ENCODE measurements at places on chromosomes 1 and 21.

GRCh38 chr1:224490549-224491537 lies 56.2 kb upstream of the WDR26 start:
- H3K4me3 ChIP-seq, result no peak overlapping the region
- no peak for DNase-seq
- no peak overlapping the region for H3K27ac ChIP-seq
- H3K4me1 ChIP-seq, result peaks cover 10% of the 10 kb centered on the region

GRCh38 chr1:162373541-162374260 lies 3.0 kb downstream of the SPATA46 start:
- H3K4me3 ChIP-seq, result no peak overlapping the region
- no peak for DNase-seq
- no peaks in the 10 kb centered on the region for H3K27me3 ChIP-seq
- no peaks in the 10 kb centered on the region for H3K36me3 ChIP-seq
- H3K27ac ChIP-seq, result no peak overlapping the region

- no peak for DNase-seq
- H3K27ac ChIP-seq, result no peak overlapping the region
- H3K4me1 ChIP-seq, result no peaks in the 10 kb centered on the region
- H3K36me3 ChIP-seq, result no peaks in the 10 kb centered on the region
- H3K27me3 ChIP-seq, result peaks cover 10% of the 10 kb centered on the region
Observed at GRCh38 chr1:213972141-213972540, 15.6 kb upstream of the PROX1 start.

DNA sequence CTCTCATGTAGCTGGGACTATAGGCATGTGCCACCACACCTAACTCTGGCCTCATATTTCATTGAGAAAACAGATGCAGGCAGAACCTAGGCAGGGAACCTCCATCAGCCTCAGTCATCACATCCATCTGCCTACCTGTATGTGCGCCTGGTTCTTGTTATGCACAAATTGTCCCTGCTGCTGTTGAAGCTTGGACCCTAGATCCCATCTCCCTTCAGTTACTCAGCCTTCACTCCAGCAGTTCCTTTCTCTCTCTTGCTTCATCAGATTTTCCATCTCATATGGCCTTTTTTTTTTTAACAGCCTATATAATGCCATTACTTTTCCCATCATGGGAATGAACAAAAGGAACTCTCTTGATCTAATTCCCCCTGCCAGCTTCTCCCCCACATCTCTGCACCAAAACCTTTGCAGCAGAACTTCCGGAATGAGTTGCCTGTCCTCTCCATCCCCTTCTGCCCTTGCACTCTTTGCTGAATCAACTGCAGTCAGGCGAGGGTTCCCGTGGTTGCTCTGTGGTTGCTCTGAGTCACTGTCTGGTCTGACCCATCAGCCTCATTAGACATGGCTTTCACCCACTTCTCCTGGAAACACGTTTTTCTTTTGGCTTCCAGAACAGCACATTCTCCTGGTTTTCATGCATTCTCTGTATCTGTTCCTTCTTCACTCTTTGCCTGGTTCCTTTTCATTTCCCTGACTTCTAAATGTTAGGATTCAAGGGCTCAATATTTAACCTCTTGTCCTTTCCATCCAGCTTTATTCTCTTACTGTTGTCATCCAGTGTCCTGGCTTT lies 41.5 kb downstream of the UBE4B start:
- DNase-seq, result peak; percentile 86
- peaks cover 19% of the 10 kb centered on the region for H3K36me3 ChIP-seq
- peaks cover 5% of the 10 kb centered on the region for H3K4me1 ChIP-seq
- H3K27me3 ChIP-seq, result no peaks in the 10 kb centered on the region
- no peak overlapping the region for H3K4me3 ChIP-seq
- H3K27ac ChIP-seq, result no peak overlapping the region

DNA sequence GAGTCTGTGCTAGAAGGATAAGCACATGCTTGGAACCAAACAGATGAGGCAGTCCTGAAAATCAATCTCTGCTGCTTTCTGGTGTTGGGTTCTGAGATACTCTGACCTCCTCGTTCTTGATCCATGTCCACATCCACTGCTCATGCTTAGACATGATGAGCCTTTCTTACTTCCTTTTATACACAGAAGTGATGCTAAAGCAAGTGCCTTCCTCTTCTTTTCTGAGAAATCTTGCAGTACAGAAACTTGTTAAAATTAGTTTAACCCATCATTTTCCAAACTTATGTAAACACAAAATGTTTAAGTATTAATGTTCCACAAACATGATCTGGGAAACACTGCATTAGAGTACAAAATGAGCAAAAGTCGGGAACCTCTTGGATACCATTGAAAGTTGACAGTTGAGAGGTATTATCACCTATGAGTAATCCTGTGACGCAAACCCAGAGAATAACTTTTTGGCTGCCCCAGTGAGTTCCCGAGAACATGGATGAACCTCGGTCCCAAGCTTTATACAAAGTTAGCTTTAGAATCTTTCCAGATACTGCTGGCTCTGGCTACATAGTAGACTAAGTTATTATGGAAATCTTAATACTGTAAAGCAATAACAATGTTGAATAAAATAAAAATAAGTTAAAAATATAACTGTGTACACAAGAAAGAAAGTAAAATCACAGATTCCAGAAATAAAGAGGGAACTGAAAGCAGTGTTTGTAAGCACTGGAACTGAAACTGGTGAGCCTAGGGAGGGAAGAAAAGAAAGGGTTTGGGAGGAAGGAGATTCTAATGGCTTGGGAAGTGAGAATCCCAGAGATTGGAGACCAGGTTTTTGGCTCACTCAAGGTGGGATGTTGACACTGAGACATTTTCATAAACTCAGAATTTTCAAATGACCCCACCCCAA lies 429.3 kb upstream of the RUNX1 start:
- no peak overlapping the region for H3K4me3 ChIP-seq
- DNase-seq, result peak; percentile 27
- H3K27ac ChIP-seq, result no peak overlapping the region

- H3K36me3 ChIP-seq, result no peaks in the 10 kb centered on the region
- H3K4me1 ChIP-seq, result no peaks in the 10 kb centered on the region
- H3K27me3 ChIP-seq, result no peaks in the 10 kb centered on the region
- DNase-seq, result no peak
- no peak overlapping the region for H3K4me3 ChIP-seq
Observed at GRCh38 chr1:185936641-185937040, 202.4 kb downstream of the HMCN1 start.

DNA sequence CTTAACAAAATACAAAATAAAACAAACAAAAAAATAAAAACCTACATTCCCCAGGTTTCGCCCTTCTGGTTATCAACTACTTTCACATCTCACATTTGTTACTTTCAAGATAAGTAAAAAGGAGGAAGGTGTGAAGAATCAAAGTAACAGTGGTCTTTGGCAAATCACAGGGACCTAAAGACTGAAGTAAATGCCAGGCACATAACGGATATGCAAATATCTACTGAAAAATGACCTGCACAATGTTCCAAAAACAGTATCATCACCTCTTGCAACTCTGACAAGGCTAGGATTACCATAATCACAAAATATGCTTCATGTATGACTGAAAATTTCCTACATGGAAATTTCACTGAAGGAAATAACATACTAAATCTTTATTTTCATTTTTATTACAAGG lies 29.3 kb downstream of the COP1 start:
- no peaks in the 10 kb centered on the region for H3K4me1 ChIP-seq
- no peak overlapping the region for H3K27ac ChIP-seq
- no peaks in the 10 kb centered on the region for H3K27me3 ChIP-seq
- peaks cover 10% of the 10 kb centered on the region for H3K36me3 ChIP-seq
- no peak overlapping the region for H3K4me3 ChIP-seq

DNA sequence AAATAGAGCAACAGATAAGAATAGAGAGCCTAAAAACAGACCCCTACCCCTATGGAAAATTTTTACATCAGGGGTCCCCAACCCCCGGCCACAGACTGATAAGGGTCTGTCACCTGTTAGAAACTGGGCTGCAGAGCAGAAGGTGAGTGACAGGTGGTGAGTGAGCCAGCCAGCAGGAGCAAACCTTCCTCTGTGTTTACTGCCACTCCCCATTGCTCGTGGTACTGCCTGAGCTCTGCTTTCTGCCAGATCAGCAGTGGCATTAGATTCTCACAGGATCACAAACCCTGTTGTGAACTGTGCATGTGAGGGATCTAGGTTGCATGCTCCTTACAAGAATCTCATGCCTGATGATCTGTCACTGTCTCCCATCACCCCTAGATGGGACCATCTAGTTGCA lies 174.1 kb downstream of the FOXD2 start:
- no peak overlapping the region for H3K4me3 ChIP-seq
- H3K27ac ChIP-seq, result no peak overlapping the region
- H3K4me1 ChIP-seq, result no peaks in the 10 kb centered on the region
- H3K27me3 ChIP-seq, result no peaks in the 10 kb centered on the region
- DNase-seq, result no peak

DNA sequence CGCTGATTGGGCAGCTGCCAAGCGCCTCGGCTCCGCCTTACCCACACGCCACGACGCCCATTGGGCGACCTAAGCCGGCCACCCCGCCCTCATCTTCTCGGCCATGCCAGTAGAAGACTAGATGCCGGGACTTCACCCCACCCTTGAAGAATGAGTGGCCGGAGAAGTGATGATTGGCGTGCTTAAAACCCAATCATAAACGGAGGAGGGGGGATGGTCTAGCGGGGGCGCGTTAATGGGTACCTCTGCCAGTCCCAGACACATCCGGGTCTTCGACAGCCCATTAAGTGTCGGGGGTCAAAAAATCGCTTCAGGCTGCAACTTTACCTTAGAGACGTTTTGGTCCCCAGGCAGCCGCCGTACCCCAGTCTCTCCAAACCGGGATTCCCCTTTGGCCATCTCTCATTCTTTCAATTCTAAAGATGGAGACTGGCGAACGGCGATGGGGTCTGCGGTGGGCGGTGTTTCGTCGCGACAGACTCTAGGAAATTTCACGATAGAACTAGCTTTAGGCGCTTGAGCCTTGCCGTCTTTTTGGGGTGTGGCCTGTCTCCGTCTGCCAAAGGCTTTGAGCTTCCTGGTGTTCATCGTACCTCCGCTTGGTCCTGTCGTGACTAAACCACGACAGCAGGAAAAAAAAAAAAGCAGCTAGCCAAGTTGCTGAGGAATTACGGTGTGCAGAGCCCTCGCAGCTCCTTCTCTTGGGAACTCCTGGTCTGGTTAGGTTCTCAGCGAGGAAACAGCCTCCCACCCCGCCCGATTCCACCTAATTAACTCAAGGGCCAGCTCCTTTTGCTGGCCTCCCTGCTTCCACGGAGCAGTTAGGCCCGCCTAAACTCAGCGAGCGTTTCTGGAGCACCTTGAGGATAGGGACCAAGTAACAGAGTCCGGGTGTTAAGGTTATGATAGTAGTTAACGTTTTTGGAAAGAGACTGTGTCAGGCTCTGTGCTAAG lies at the start of gene GATAD2B:
GATAD2B (minus strand) TSS at position 1 of the 954 bp plus-strand sequence. CDS start 94,625 bp downstream, outside the sequence.
- DNase-seq, result peak; percentile 100
- H3K27ac ChIP-seq, result peak within 1 kb of the TSS; percentile 94
- H3K4me1 ChIP-seq, result peaks cover 32% of the 10 kb centered on the region
- peak within 1 kb of the TSS; percentile 95 for H3K4me3 ChIP-seq
- H3K36me3 ChIP-seq, result peaks cover 13% of the 10 kb centered on the region

- H3K4me3 ChIP-seq, result no peak overlapping the region
- peak; percentile 58 for DNase-seq
- no peak overlapping the region for H3K27ac ChIP-seq
- H3K4me1 ChIP-seq, result peaks cover 10% of the 10 kb centered on the region
- no peaks in the 10 kb centered on the region for H3K36me3 ChIP-seq
Observed at GRCh38 chr1:1122981-1123480, 7.1 kb upstream of the C1orf159 start.

DNA sequence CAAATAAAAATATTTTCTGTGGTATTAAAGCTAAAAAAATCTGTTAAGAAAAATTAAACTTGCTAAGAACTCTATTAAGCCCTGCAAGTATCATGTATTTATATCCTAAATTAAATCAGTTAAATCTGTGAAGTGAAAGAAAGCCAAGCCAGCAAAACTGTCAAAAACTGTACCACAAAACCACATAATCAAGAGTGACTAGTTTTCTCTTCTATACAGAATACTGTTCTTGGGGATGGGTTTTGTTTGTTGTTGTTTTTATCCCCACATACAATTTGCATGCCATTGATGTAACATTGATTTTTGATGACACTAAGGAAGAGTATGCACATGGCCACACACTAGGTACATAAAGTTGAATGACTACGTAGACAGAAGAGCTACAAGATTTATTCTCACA lies 20.4 kb downstream of the DPH5 start:
- no peaks in the 10 kb centered on the region for H3K27me3 ChIP-seq
- DNase-seq, result no peak
- H3K4me3 ChIP-seq, result no peak overlapping the region
- H3K4me1 ChIP-seq, result peaks cover 22% of the 10 kb centered on the region
- H3K27ac ChIP-seq, result no peak overlapping the region

DNA sequence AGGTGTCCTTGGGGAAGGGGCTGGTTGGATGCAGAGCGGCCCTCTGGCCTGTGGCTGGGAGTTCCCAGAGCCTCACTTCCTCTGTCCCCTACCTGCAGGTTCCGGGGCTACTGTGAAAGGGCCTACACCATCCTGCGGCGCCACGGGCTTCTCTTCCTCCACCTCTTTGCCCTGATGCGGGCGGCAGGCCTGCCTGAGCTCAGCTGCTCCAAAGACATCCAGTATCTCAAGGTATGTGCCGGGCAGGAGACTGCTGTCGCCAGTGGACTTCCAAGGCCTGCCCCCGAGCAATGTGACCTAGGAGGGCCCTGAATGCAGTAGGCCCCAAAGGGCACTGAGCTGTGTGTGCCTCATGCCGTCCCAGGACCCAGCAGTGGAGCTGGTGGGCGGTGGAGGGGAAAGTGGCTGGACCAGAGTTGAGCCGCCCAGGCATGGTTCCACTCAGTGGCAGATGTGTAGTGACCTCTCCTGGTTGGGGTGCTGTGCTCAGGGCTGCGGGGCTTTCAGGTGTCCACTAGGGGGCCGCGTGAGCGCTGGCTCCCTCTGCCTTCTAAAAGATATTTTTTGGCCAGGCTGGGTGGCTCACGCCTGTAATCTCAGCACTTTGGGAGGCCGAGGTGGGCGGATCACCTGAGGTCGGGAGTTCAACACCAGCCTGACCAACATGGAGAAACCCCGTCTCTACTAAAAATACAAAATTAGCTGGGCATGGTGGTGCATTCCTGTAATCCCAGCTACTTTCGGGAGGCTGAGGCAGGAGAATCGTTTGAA lies 73.4 kb downstream of the PIK3CD start:
- no peaks in the 10 kb centered on the region for H3K4me1 ChIP-seq
- no peaks in the 10 kb centered on the region for H3K27me3 ChIP-seq
- no peak overlapping the region for H3K27ac ChIP-seq
- no peak overlapping the region for H3K4me3 ChIP-seq
- peaks cover 15% of the 10 kb centered on the region for H3K36me3 ChIP-seq

DNA sequence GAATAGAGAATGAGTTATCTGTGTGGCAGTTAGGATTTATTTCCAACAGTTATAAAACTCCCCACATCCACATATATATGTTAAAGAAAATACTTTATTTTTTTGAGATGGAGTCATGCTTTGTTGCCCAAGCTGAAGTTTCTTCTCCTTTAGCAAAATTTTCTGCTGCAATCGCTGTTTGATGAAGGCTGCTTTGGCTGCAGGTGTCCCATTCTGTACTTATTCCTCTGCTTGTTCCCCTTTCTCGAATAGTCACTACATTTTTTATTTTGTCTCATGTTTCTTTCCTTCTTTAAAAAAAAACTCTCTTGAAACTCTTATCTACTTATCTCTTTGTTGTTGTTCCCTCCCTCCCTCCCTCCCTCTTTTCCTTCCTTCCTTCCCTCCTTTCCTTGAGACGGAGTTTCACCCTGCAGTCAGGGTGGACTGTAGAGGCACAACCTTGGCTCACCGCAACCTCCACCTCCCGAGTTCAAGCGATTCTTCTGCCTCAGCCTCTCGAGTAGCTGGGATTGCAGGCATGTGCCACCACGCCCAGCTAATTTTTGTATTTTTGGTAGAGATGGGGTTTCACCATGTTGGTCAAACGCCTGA lies 10.6 kb downstream of the OR2W3 start:
- H3K4me3 ChIP-seq, result peak overlapping the region; percentile 56
- peak; percentile 29 for DNase-seq
- H3K27me3 ChIP-seq, result no peaks in the 10 kb centered on the region
- H3K4me1 ChIP-seq, result peaks cover 21% of the 10 kb centered on the region
- no peaks in the 10 kb centered on the region for H3K36me3 ChIP-seq

All from common myeloid progenitor, CD34-positive (primary cell).